Prostate gland (tissue), 2 donors: ENCODE measurements at places on chromosomes 6 and 20. TPM values are rescaled to one million over a fixed set of nuclear protein-coding genes. Genes with fewer than 3 reads are reported as not detected.

- DNase-seq, result no peak
Observed at GRCh38 chr20:2804041-2804828, 3.8 kb upstream of the CPXM1 start.

Gene FAM83B
- 14.3 TPM for total RNA-seq

GRCh38 chr6:108958900-108959770 is 110.9 kb downstream of the ARMC2 start:
- no peak for DNase-seq

DNA sequence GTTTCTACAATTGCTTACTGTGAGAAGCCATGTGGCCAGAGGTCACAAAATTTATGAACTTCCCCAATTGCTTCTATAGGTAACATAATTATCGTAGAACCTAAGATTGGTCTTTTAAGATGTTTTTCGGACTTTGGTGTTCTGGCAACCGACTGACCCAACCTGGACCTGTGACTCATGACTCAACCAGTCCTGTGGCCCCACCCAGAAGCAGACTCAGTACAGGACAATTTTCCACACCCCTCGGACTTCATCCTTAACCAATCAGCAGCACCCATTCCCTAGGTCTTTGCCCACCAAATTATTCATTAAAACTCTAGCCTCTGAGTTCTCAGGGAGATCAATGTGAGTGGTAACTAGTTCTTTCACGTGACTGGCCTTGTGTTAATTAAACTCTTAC is 26.4 kb upstream of the AKAP12 start:
- DNase-seq, result no peak

Gene DNMT3B
- 0.41 TPM for total RNA-seq

DNA sequence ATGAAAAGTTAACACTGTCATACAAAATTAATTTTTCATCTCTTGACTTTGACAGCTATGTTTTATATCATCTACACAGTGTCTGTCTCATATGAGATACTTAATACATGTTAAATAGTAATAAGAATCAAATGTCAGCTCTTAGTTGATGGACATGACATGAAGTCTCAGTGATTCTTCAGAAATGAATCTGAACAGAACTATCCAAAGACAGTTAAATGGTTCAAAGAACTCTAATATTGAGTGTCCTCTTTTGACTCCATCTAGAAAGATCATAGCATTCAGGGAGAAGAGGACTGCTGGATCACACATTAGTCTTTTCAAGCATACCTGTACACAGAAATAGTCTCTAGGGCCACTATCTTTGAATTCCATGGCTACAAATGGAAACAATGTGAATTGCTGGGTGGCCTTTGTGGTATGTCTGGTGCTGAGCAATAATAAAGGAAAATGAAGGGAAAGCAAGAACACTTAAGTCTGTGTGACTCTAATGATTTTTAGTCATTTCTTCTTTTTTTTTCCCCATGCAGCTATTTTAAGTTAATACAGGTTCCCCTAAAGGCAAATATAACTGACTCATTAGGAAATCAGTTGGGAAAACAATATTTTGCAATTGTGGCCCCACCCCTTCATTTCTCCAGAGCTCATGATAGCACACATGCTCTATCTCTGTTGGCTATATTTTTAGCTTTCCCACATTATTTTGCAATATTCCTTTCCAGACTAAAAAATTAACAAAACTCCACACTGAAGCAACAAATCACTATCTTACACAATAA is 367.5 kb downstream of the GRIK2 start:
- no peak for DNase-seq

DNA sequence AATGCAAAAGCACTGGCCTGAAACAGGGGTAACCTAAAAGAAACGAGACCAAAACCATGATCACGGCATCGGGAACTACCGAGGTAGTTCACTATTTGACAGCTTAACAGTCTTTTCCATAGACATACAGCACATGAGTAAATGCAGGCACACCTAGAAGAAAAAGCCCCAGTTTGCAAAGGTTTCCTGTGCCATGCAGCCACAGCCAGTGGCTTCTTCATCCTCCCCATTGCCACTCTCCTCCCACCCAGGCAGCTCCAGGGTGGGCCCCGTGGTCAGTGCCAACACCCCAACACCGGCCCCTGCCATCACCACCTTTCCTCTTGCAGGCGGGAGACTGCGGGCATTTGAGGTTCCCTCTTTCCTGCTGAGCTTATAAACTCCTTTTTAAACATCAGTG is 115.4 kb downstream of the SLC23A2 start:
- DNase-seq, result no peak

Gene CRISP3
- total RNA-seq, result 0.55 TPM

Gene DOK5
- 0.14 TPM for total RNA-seq
